ENCODE measurements at places on chromosomes 1 and 21. TPM values are rescaled to one million over a fixed set of nuclear protein-coding genes. Genes with fewer than 3 reads are reported as not detected.

The TFAP2E gene
- 0.43 TPM for total RNA-seq

The CD5L gene
- total RNA-seq, result not detected

The OR2T33 gene
- total RNA-seq, result not detected

The CLCA1 gene
- total RNA-seq, result not detected

The EXO1 gene
- 33.7 TPM for total RNA-seq

The CASQ2 gene
- total RNA-seq, result not detected

The KCND3 gene
- total RNA-seq, result not detected

The CFAP45 gene
- 1.5 TPM for total RNA-seq

The RNU1-3 gene
- total RNA-seq, result not detected

The GPA33 gene
- total RNA-seq, result not detected

The IFNLR1 gene
- total RNA-seq, result 1.0 TPM

The TOE1 gene
- total RNA-seq, result 14.3 TPM

The LORICRIN gene
- total RNA-seq, result not detected

The CALML6 gene
- 0.23 TPM for total RNA-seq

The CFAP107 gene
- not detected for total RNA-seq

The PPFIA4 gene
- 0.40 TPM for total RNA-seq

The TRPM2 gene
- 9.4 TPM for total RNA-seq

The LCE1D gene
- total RNA-seq, result not detected

The TMEM82 gene
- total RNA-seq, result not detected

The GPR161 gene
- 9.2 TPM for total RNA-seq

The BEND5 gene
- total RNA-seq, result not detected

The COL8A2 gene
- 0.16 TPM for total RNA-seq

The GPR25 gene
- total RNA-seq, result not detected

The GBP5 gene
- total RNA-seq, result not detected

The SPRR2B gene
- not detected for total RNA-seq

The GNAT2 gene
- 0.18 TPM for total RNA-seq

The SLC22A15 gene
- 0.50 TPM for total RNA-seq

The FAM78B gene
- 0.38 TPM for total RNA-seq

The C1orf21 gene
- 9.0 TPM for total RNA-seq

The KHDC4 gene
- total RNA-seq, result 16.0 TPM

The PITHD1 gene
- total RNA-seq, result 38.2 TPM

The DNALI1 gene
- not detected for total RNA-seq

The FAM177B gene
- total RNA-seq, result not detected

The A3GALT2 gene
- not detected for total RNA-seq

The FOXD3 gene
- 0.84 TPM for total RNA-seq

The IQGAP3 gene
- total RNA-seq, result 15.2 TPM

The ANKRD35 gene
- total RNA-seq, result not detected

The HSPB7 gene
- not detected for total RNA-seq

The CELA3A gene
- not detected for total RNA-seq

The MX1 gene
- 1.6 TPM for total RNA-seq

The C1QC gene
- not detected for total RNA-seq

The GPR37L1 gene
- total RNA-seq, result 0.15 TPM

The TMCC2 gene
- 3.3 TPM for total RNA-seq

The SEC16B gene
- 0.83 TPM for total RNA-seq

The ST6GALNAC5 gene
- not detected for total RNA-seq

All from A549 treated with DMSO at 1 μM for 4 hours (cell line).